ENCODE measurements at places on chromosomes 13 and 19.

DNA sequence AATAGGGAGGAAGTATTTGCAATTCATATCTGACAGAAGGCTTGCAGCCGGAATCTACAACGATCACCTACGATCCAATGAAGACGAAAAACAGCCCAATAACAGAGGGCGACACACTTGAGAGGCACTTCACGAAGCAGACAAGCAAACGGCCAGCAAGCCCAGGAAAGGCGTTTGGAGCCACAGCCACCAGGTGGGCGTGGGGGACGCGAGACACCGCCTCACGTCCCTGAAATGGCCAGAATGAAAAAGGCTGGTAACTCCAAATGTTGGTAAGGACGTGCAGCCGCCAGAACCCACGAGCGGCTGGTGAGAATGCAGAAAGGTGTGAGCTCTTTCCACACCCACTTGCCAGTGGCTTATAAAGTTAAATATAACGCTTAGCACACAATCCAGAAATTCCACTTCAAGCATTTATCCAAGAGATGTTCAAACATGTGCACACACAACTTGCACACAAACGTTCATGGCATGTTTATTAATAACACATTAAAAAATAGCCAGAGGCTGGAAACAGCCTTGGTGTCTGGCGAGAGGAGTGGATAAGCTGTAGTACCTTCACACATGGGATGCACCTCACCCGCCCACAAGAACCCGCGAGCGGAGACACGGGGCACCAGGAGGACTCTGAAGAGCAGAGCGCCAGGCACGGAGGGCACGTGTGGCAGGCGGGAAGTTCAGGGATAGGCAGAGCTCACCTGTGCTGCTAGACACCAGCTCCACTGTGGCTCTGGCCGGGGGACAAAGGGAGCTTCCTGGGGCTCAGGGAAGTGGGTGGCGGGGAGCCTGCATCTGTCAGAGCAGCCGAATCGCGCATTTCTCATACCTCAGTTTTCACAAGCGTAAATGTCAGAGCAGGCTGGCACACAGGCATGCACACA lies 89.3 kb downstream of the SPACA7 start:
- no peak for DNase-seq

DNA sequence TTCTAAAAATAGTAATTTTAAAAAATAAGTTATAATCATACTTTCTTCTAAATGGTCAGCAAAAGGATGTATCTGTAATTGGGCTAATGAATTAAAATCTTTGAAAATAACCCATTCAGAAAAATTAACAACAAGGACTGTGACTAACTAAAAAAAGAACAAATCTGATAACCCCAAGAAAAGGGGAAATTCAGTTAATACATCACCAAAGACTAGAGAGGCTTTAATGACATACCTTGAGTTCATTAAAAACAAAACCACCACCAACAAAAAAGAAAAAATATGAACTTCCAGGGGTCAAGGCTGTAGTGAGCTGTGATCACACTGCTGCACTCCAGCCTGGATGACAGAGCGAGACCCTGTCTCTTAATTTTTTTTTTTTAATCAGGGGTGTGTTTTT lies 121.8 kb downstream of the TBC1D4 start:
- no peak for DNase-seq

DNA sequence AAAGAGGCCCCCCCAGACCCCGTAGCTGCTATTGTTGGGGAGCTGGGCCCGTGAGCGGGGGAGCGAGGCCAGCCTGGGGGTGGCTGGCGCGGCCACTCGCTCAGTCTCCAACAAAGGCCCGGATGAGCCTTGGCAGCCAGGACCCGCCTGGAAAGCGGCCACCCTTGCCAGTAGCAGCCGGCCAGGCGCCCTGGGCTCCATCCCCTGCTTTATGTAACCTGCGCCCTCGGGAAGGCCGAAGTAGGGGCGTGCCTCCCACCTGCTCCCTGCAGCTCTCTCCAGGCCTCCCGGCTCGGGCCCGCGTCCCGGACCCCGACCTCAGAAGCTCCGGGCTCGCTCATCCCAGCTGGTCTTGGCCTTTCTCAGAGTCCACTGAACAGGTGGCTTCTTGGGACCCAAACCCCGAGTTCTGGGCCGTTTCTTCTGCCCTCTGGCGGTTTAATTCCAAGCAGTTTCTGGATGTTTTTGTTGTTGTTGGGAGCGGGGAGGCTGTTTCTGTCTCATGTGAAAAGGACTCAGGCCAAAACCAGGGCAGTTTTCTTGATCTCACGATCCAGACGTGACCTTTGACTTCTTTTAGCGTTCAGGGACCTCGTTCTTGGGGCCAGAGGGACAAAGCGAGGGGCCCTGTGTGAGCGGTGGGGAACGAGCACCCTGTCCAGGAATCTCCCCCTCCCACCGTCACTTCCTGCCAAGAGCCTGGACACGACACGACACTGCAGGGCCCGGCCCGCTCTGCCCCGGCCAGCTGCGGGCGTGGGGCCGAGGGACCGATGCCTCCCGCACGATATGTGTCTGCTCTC lies 1.2 kb downstream of the CDC34 start:
- no peak for DNase-seq

GRCh38 chr13:113875837-113876281 lies 12.0 kb upstream of the GAS6 start:
- no peak for DNase-seq

DNA sequence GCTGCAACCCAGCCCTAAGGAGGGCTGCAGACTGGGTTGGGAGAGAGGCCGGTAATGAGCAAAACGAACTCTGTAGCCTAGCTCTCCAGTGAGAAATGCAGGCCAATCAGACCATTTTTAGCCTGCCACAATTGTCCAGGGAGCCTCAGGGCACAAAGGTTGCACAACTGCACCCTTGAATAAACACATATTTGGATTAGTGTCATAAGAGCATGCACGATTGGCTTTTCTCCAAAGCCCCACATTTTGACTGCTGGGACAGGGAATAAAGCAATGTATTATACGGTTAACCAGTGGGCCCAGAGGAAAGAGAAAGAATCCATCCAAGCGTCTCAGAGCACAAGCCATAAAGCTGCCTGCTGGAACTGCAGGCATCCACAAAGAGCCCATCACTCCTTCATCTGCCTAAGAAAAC lies 729.4 kb upstream of the SGCG start:
- DNase-seq = peak; percentile 56

DNA sequence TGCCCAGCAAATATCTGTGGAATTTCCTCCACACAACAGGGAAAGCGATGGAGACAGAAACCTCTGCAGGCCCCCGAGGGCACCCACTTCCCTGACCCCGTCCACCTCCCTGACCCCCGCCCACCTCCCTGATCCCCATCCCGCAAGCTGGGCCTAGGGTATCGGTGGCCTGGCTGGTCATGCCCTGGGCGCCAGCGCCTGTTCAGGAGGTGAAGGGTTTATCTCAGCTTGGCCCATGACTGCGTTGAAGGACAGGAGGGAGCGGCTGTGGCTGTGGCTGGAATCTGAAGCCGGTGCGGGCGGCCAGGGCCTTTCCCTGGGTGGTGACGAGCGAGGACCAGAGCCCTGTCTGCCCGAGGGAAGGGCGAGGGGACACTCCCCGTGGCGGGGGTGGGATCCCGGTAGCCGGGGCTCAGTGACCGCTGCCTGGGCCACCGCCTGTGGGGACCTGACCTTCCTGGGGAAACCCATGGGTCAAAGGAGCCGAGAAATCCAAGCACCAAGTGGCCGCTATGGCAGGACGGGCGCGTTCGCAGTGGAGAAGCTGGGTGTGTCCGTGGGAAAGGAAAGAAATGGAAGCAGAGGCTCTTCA lies 20.7 kb downstream of the GAS6 start:
- DNase-seq = no peak

DNA sequence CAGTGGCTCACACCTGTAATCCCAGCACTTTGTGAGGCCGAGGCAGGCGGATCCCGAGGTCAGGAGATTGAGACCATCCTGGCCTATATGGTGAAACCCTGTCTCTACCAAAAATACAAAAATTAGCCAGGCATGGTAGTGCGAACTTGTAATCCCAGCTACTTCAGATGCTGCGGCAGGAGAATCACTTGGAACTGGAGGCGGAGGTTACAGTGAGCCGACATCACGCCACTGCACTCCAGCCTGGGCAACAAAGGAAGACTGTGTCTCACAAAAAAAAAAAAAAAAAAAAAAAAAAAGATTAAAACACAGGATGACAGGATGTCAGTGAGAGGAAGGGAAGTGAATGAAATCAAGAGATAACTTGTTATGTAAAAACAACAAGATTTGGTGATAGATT lies 1158.5 kb downstream of the PCDH9 start:
- DNase-seq = no peak

DNA sequence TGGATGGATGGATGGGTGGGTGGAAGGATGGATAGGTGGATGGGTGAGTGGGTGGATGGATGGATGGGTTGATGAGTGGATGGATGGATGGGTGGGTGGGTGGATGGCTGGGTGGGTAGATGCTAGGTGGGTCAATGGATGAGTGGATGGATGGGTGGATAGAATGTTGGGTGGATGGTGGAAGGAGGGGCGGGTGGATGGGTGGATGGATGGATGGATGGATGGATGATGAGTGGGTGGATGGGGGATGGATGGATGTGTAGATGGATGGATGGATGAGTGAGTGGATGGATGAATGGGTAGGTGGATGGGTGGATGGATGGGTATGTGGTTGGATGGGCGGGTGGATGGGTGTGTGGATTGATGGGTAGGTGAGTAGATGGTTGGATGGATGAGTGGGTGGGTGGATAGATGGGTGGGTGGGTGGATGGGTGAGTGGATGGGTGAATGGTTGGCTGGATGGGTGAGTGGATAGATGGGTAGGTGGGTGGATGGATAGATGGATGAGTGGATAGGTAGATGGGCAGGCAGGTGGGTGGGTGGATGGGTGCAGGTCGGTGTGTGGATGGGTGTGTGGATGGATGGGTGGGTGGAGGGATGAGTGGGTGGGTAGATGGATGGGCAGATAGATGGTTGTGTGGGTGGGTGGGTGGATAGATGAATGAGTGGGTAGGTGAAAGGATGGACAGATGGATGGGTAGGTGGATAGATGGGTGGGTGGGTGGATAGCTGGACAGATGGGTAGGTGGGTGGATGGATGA lies 4.4 kb upstream of the SHC2 start:
- DNase-seq = no peak

GRCh38 chr13:80245162-80245733 lies 95.7 kb downstream of the SPRY2 start:
- DNase-seq = no peak

DNA sequence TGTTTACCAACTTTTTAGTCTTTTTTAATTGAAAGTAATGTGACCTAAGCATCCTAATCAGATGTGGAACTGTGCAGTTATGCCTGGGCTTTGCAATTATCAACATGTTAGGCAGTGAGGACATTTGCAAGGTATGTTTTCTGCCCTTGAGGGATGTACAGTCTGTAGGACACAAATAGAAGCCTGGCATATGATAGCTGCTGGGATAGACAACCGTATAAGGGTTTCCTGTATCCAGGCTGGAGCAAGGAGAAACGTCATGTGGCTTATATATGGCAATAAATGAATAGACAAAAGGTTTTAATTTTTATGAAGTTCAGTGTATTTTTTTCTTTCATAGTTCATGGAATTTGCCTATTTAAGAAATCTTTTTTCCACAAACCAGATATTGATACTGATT lies 2.0 kb upstream of the VPS36 start:
- no peak for DNase-seq

- no peak for DNase-seq
These were observed 26.9 kb downstream of the RFX1 start for GRCh38 chr19:13979244-13979615.

- no peak for DNase-seq
These were observed 448.3 kb downstream of the EFNB2 start for GRCh38 chr13:106087201-106087600.

DNA sequence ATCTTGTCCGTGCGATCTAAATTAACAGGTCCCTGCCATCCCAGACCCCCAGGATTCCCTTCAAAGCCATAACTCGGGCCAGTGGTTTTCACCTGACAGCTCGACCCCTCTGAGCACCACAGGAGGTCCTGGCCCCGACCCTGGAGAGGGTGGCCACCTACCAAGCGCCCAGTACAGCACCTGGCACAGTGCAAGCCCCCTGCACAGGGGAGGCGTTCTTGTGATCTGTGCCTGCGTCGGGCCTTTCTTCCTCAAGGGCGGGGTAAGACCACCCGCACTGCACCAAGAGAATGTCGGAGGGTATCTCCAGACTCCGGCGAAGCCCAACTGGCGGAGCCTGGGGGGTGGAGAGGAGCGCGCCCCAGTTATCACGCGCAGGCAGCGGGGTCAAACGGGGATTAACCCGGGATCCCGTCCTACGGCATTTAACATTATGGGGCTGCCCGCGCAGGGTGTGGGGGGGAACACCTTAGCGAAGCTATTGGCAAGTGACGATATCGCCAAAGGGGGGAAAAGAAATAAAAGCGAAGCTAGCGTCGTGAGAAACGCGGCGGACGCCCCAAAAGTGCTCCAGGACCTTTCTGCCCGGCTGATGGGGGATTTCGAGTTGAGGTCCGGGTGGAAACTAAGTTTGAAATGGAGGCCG lies 1.3 kb upstream of the HNRNPL start:
- DNase-seq = no peak

- DNase-seq = no peak
These were observed 194.7 kb downstream of the RBM26 start for GRCh38 chr13:79211377-79211776.

GRCh38 chr13:41418731-41419130 lies 38.6 kb upstream of the RGCC start:
- DNase-seq = no peak

DNA sequence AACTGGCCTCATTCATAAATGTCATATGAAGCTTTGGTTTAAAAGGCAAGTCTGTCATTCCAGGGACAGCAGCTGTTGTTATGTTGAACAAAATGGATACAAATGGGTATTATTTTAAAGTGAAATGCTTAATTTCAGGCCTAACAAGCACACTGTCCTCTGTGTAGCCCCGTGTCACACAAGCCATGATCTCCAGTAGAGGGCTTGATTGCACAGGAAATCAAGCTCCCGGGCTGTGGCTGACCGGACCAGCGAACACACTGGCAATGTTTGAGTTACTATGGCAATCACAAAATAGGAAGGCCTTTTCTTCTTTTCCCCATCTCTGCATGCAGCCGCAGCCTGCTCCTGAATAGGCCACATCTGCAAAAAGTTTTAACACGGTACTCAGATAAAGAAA lies 64.0 kb upstream of the GSX1 start:
- no peak for DNase-seq

DNA sequence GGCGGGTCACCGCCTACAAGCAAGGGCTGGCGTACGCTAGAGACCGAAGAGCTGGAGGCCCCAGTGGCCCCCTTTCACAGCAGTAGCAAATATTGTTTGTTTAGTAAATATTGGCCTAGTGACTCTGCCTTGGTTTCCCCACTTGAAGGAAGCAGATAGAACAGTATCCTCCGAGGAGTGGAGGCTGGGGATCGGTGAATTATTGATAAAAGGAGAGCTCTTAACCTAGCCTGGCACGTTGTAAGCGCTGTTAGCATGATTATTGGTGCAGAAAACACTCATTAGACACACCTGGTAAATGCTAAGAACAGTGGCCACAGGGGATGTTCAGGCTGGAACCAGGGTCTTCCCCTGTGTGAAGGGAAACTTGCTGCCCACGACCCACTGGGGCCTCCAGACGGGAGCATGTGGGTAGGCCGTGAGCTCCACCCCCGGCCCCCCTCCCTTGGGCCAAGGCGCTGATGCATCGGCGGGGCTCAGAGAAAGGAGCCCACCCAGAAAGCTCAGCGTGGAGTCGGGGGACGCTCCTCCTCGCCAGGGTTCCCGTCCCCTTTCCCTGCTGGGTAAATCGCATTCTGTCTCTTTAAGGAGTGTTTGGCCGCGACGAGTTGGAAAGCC lies 2.3 kb downstream of the IER2 start:
- no peak for DNase-seq

- no peak for DNase-seq
These were observed 3.3 kb upstream of the EPOR start for GRCh38 chr19:11387162-11388034.
